Right forelimb (tissue), 1 donor: ENCODE measurements at places on chromosomes 3 and 15.

- DNase-seq: no peak
Observed at GRCh38 chr3:150739877-150740645, 22.9 kb downstream of the SIAH2 start.

- peak; percentile 80 for DNase-seq
Observed at GRCh38 chr3:46812237-46812791, 50.9 kb downstream of the MYL3 start.

DNA sequence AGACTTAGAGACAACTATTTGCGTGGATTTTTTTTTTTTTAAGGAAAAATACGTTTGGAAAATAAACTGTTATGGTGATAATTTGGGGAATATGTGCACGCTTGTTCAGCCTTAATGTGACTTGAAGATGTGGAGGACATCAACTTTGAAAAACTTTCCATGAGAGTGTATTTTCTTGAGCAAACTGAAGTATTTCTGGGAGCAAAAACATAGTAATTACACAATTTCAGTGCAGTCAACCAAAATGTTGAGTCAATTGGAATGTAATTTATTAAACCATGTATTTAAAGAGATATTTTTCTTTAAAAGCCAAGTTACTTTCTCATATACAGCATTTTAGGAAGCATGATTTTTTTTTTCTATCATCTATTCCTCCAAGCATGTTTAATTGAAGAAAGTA is 80.3 kb upstream of the FLNB start:
- no peak for DNase-seq

DNA sequence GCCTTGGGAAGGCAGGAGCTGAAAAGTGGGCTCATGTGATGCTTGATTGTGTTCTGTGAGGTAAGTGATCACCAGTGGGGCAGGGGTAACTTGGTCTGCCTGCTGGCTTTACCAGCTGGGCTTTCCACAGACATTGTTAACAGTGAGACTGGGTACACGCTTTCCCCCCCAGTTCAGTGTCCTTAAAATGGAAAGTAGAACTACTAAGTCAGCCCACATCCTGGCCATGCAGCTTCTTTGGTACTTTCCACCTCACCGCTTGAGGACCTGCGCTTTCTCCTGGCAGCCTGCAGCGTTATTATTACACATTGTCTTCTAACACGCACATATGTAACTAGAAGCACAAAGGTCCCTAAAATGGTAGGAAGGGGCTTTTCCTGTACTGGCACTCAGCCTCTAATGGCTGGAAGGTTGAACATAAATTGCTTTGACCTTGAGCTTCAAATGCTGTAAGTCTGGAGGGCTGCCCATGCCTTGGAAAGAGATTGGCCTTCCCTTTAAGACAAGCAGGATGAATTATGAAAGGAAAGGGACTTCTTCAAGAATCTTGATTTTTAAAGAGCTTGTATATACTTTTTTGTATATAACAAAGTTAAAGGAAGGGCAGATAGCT is 216.1 kb upstream of the ROPN1 start:
- DNase-seq: no peak

- DNase-seq: no peak
Observed at GRCh38 chr15:38005953-38006808, 71.7 kb downstream of the TMCO5A start.

DNA sequence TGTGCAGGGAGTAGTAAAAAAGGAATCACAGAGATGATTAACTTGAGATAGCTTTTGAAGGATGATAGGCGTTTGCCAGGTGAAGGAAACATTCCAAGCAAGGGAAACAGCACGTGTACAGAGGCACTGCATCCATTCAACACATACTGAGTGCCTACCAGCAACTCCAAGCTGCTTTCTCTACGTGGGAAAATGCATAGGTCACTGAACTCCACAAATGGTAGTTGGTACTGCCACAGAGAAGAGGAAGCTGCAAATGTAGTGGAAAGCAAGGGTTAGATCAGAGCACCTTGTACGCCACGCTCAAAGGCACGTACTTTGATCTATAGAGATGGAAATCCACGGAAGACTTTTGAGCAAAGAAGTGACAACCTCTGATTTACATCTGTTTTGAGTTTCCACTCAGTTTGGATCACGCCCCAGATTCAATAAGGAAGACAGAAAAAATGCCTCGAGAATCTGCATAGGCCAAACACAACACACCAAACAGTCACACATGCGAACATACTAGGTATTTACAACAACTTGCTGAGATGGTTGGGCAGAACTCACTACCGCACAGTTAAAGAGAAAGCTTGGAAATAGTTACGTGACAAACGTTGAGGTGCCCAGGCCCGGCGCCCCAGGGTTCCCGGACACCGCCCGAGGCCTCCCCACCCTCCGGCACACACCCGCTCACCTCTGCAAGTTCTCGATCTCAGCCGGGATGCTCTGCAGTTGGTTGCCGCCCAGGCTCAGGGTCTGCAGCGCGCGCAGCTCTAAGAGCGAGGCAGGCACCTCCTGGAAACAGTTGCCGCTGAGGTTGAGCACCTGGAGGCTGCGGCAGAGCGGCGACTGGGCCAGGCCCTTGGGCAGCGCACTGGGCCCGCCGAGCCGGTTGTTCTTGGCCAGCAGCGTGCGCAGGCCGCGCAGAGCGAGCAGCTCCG is 826 bp downstream of the LRRC58 start:
- no peak for DNase-seq

GRCh38 chr3:101281521-101282030 is 38.8 kb downstream of the IMPG2 start:
- DNase-seq: peak; percentile 52

DNA sequence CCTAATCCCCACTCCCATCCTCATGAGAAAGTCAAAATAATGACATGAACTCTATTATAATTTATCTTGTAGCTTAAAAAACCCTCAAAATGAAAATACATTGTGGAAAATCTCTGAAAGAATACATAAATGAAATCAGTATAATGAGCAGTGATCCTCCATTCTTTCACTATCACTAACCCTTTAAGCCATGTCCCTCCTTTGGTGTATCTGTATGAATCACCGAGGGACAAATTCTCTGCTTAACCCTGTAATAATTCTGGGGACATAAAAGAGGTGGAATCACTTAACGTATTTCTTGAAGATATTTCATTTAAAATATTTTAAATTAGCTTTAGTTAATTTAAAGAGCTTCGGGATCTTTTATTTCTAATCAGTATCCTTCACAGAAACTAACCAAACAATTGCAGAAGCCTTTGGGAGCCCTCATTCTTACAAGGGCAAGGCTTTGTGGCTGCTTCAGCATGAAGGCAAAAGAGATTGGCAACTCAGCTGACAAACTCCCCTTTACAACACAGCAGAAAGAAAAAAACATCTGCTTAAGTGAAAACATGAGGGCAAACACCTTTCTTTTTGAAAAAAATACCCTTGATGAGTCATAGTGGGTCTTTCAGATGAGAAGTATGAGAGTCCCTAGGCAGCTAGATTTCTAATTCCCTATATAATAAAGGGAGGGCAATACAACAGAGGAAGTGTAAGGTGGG is 44.0 kb upstream of the ALCAM start:
- DNase-seq: no peak

DNA sequence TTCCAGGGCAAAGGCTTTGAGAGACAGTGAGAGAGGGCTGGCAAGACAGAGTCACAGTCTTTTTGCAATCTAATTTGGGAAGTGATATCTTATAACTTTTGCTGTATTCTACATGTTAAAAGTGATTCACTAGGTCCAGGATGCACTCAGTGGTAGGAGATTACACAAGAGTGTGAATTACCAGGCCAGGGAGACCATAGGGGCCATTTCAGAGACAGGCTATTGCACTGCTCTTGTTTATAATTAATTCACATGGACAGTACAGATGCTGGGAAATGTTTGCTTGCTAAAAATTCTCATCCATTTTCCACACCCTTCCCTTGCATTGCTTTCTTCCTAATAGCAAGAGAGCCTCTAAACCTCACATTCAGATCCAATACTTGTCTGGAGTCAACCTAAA is 22.6 kb upstream of the POMGNT2 start:
- no peak for DNase-seq
